ENCODE measurements at places on chromosomes 4 and X.

GRCh38 chr4:93431371-93431770 is 397.2 kb upstream of the ATOH1 start:
- no peak for DNase-seq

- DNase-seq: no peak
Observed at GRCh38 chr4:175394208-175394607, 417.9 kb downstream of the GPM6A start.

- DNase-seq: no peak
Observed at GRCh38 chr4:76463568-76463967, 28.5 kb downstream of the SHROOM3 start.

- DNase-seq: peak; percentile 3
Observed at GRCh38 chrX:1463581-1463980, 10.9 kb upstream of the ASMTL start.

- DNase-seq: no peak
Observed at GRCh38 chr4:18454349-18454748, 432.8 kb upstream of the LCORL start.

All from activated gamma-delta T cell treated with Interleukin-2 at 50 U/mL for 16 hours (primary cell).